Small intestine (tissue), 16 donors: ENCODE measurements at places on chromosomes 2 and 18. TPM values are rescaled to one million over a fixed set of nuclear protein-coding genes. Genes with fewer than 3 reads are reported as not detected.
A peak's percentile ranks its signal among the peaks of the same experiment; 100 is the strongest.

The MAPK4 gene
- 0.22 TPM for polyA plus RNA-seq

The C2orf78 gene
- polyA plus RNA-seq: not detected

The VRK2 gene
- 5.1 TPM for polyA plus RNA-seq

The NPPC gene
- not detected for polyA plus RNA-seq

The EFHD1 gene
- polyA plus RNA-seq: 8.5 TPM

The SLC20A1 gene
- 14.8 TPM for polyA plus RNA-seq

The C1QL2 gene
- polyA plus RNA-seq: not detected

The LYPD6 gene
- 1.9 TPM for polyA plus RNA-seq

The CD226 gene
- polyA plus RNA-seq: 1.6 TPM

DNA sequence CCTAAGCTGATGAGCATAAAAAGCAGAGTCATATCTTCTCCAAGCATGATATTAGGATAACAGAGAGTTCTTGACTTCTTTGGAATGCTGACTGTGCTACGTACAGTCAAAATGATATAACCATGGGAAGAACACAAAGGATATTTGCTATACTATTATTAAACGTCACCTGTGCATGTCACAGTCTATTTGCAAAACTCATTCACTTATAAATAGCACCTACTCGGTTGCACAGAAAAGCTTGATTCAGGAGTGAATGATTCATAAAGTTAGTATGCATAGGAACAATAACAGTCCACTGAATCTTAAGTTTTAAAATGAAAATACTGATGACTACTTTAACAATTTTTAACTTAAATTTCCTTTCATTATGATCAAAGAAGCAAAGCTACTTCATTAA is 83.3 kb downstream of the SP3 start:
- H3K4me3 ChIP-seq: no peak overlapping the region
- H3K36me3 ChIP-seq: no peaks in the 10 kb centered on the region
- H3K27me3 ChIP-seq: no peaks in the 10 kb centered on the region
- no peak for DNase-seq
- H3K27ac ChIP-seq: no peak overlapping the region
- H3K4me1 ChIP-seq: no peaks in the 10 kb centered on the region

DNA sequence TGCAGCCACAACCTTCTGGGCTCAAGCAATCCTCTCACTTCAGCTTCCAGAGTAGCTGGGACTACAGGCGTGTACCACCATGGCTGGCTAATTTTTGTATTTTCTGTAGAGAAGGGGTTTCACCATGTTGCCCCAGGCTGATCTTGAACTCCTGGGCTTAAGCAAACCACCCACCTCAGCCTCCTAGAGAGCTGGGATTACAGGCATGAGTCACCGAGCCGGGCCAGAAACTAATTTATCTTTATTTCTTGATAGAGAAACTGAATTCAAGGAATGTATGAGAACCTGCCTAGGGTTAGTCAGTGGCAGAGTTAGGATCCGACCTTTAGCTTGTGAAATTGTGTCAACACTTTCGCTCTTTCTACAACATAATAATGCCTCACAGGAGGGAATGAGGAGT is 19.3 kb upstream of the ITGAV start:
- no peaks in the 10 kb centered on the region for H3K27me3 ChIP-seq
- H3K27ac ChIP-seq: no peak overlapping the region
- H3K36me3 ChIP-seq: no peaks in the 10 kb centered on the region
- no peak overlapping the region for H3K4me3 ChIP-seq
- DNase-seq: peak; percentile 49

GRCh38 chr2:85183479-85183878 is 50.3 kb downstream of the TCF7L1 start:
- no peak for DNase-seq
- H3K36me3 ChIP-seq: no peaks in the 10 kb centered on the region
- no peak overlapping the region for H3K4me3 ChIP-seq
- H3K27me3 ChIP-seq: no peaks in the 10 kb centered on the region
- H3K27ac ChIP-seq: no peak overlapping the region
- H3K4me1 ChIP-seq: no peaks in the 10 kb centered on the region

- H3K4me1 ChIP-seq: no peaks in the 10 kb centered on the region
- no peak overlapping the region for H3K4me3 ChIP-seq
- H3K36me3 ChIP-seq: no peaks in the 10 kb centered on the region
- no peak for DNase-seq
- no peak overlapping the region for H3K27ac ChIP-seq
Observed at GRCh38 chr2:196205011-196205766, 33.8 kb upstream of the STK17B start.

DNA sequence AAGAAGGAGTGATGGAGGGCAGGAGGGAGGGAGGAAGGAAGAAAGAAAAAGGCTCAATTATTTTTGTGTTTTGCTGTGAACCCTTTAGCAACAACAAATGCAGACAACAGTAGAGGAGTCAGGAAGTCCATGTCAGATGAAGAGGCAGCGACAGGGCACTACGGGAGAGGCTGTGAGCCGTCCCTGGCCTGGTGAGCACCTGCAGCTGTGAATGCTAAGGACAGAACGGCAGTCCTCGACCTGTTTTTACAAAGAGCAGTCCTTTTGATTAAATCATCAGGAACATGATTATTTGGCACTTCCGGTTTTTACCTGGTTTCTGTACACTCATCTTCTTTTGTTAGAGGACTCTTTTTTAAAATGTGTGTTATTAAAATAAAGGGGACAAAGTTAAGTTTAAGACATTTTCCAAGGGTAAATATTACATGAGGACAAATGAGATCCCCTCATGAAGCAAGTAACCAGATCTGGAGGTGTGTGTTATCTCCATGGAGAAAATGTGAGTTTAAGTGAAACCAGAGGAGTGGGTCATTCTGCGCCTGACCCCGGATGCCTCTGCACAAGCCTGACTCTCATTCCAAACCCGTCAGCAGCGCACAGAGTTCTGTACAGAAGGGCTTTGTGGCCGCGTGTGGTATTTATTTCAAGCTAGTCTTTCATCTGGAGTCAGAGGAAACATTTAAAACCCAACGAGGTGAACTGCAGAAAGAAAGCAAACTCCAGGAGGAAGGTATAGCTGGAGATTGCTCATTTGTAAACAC is 492.5 kb downstream of the SOX11 start:
- DNase-seq: no peak
- no peak overlapping the region for H3K4me3 ChIP-seq
- no peaks in the 10 kb centered on the region for H3K36me3 ChIP-seq
- peaks cover 3% of the 10 kb centered on the region for H3K4me1 ChIP-seq
- H3K27me3 ChIP-seq: no peaks in the 10 kb centered on the region

- no peak for DNase-seq
- no peak overlapping the region for H3K4me3 ChIP-seq
- no peaks in the 10 kb centered on the region for H3K36me3 ChIP-seq
- no peak overlapping the region for H3K27ac ChIP-seq
Observed at GRCh38 chr2:52084759-52085158, 1052.8 kb upstream of the NRXN1 start.

- no peaks in the 10 kb centered on the region for H3K4me1 ChIP-seq
- no peak for DNase-seq
- H3K4me3 ChIP-seq: no peak overlapping the region
- H3K27ac ChIP-seq: no peak overlapping the region
- no peaks in the 10 kb centered on the region for H3K27me3 ChIP-seq
- H3K36me3 ChIP-seq: no peaks in the 10 kb centered on the region
Observed at GRCh38 chr2:165757906-165758675, 36.0 kb downstream of the GALNT3 start.

DNA sequence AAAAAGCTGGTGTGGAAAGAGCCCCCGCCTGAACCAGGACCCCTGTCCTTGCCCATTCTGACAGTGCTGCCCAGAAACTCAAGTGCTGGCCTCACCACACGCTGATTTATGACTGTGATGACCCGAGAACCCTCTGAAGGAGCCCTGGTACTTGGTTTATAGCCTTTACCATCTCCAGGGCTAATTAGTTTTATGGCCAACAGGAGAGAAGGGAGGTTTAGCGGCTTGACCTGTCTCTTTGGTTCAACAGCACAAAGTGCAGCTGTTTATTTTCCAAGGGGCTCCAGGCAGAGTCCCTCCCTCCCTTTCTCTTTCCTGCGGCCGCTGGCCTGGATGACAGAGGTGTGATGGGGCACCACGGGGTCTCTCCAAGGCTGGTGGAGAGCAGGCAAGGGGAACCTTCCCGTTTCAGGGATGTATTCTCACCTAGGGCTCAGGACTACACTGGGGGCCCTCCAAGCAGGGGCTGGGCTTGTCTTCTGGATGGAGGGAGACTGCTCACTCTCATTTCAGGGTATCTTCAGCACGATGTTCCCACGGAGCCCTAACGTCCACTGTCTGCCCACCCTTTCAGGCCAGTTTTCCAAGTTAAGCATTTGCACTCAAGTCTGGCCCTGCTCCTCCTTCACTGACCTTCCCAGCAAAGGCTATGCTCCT is 174.2 kb upstream of the GLI2 start:
- no peaks in the 10 kb centered on the region for H3K27me3 ChIP-seq
- H3K4me1 ChIP-seq: no peaks in the 10 kb centered on the region
- H3K36me3 ChIP-seq: no peaks in the 10 kb centered on the region
- no peak overlapping the region for H3K4me3 ChIP-seq
- no peak overlapping the region for H3K27ac ChIP-seq

- H3K36me3 ChIP-seq: no peaks in the 10 kb centered on the region
- H3K27ac ChIP-seq: no peak overlapping the region
- no peaks in the 10 kb centered on the region for H3K27me3 ChIP-seq
- H3K4me1 ChIP-seq: peaks cover 6% of the 10 kb centered on the region
Observed at GRCh38 chr2:60299179-60299578, 254.3 kb downstream of the BCL11A start.

GRCh38 chr2:231386446-231386845 is 9.1 kb upstream of the B3GNT7 start:
- H3K27me3 ChIP-seq: no peaks in the 10 kb centered on the region
- H3K4me3 ChIP-seq: no peak overlapping the region
- peaks cover 7% of the 10 kb centered on the region for H3K4me1 ChIP-seq
- no peaks in the 10 kb centered on the region for H3K36me3 ChIP-seq
- H3K27ac ChIP-seq: no peak overlapping the region
- no peak for DNase-seq

GRCh38 chr2:31728406-31729064 is 147.8 kb upstream of the SRD5A2 start:
- H3K36me3 ChIP-seq: no peaks in the 10 kb centered on the region
- DNase-seq: no peak
- H3K27me3 ChIP-seq: no peaks in the 10 kb centered on the region
- H3K27ac ChIP-seq: no peak overlapping the region
- H3K4me3 ChIP-seq: no peak overlapping the region

GRCh38 chr18:61797696-61798590 is 94.9 kb downstream of the RNF152 start:
- H3K27ac ChIP-seq: no peak overlapping the region
- H3K4me1 ChIP-seq: no peaks in the 10 kb centered on the region
- DNase-seq: no peak

GRCh38 chr2:1318366-1319009 is 94.8 kb upstream of the TPO start:
- no peak for DNase-seq
- H3K4me1 ChIP-seq: no peaks in the 10 kb centered on the region
- H3K4me3 ChIP-seq: no peak overlapping the region
- no peaks in the 10 kb centered on the region for H3K36me3 ChIP-seq
- no peaks in the 10 kb centered on the region for H3K27me3 ChIP-seq

DNA sequence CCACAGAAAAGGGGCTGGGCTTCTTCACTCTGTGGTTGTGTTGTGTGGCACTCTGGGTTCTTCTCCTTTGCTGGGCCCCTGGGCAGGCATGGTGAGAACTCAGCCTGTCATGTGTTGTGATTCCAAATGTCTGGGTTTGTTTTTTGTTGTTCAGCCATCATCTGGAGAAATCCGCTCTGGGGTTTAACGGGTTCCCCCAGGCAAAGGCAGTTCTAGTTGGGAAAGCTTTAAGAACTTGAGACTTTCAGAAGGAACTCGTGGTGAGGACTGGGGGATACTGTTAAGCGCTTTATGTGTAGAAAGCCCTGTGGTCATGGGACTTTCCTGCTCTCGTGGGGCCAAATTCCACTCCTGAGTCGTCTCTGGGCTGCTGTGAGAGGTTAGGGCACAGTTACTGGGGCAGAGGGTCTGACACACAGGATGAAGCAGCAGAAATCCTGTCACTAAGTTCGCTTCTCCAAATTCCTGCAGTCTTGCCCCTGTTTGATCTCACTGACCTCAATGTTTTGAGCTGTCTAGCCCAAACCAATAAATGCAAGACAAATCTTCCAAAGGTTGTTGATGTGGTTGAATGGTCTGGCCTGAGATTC is 87.7 kb downstream of the RAPGEF4 start:
- H3K27ac ChIP-seq: peak overlapping the region; percentile 46
- H3K27me3 ChIP-seq: peaks cover 3% of the 10 kb centered on the region
- no peak overlapping the region for H3K4me3 ChIP-seq

GRCh38 chr2:46381871-46382270 is 84.7 kb downstream of the EPAS1 start:
- DNase-seq: no peak
- H3K27ac ChIP-seq: no peak overlapping the region
- no peaks in the 10 kb centered on the region for H3K4me1 ChIP-seq

- H3K4me3 ChIP-seq: no peak overlapping the region
- no peaks in the 10 kb centered on the region for H3K36me3 ChIP-seq
- no peak for DNase-seq
- no peaks in the 10 kb centered on the region for H3K4me1 ChIP-seq
- H3K27me3 ChIP-seq: no peaks in the 10 kb centered on the region
Observed at GRCh38 chr2:107242811-107243210, 356.8 kb upstream of the ST6GAL2 start.

GRCh38 chr2:48707466-48707865 is 48.1 kb downstream of the LHCGR start:
- H3K4me1 ChIP-seq: no peaks in the 10 kb centered on the region
- H3K27ac ChIP-seq: no peak overlapping the region
- no peaks in the 10 kb centered on the region for H3K27me3 ChIP-seq
- H3K4me3 ChIP-seq: no peak overlapping the region
- DNase-seq: no peak
- no peaks in the 10 kb centered on the region for H3K36me3 ChIP-seq

GRCh38 chr2:130890941-130891669 is 54.4 kb downstream of the ARHGEF4 start:
- no peaks in the 10 kb centered on the region for H3K36me3 ChIP-seq
- H3K27me3 ChIP-seq: no peaks in the 10 kb centered on the region
- H3K4me1 ChIP-seq: no peaks in the 10 kb centered on the region

DNA sequence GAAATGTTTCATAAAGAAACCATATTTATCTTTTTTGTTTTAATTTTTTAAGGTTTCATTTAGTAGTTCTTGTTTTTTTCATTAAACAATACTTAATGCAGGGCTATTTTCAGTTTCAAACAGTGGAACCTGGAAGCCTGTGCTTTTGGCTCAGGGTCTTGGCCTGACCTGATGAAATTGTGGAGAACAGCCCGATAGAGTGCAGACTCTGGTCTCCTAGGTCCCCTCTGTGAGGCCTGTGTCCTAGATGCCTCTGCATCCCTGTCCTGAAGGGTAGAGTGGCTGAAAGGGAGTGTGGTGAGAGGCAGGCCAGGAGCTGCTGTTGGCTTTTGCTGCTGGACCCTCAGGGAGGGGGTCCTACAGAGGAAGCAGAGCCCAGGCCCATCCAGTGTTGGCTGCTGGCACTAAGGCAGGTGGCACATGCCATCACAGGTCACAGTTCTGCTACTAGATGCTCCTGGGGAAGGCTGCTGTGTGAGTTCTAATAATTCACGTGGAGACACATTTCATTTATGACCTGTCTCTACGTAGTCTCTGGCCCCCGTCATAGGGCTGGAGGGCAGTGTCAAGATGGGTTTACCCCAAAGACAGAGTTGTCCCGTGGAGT is 201.0 kb upstream of the COPS8 start:
- H3K27ac ChIP-seq: no peak overlapping the region
- H3K4me3 ChIP-seq: no peak overlapping the region
- H3K36me3 ChIP-seq: no peaks in the 10 kb centered on the region
- DNase-seq: no peak
- H3K27me3 ChIP-seq: no peaks in the 10 kb centered on the region

GRCh38 chr2:173326806-173327205 is 27.9 kb upstream of the CDCA7 start:
- H3K4me3 ChIP-seq: no peak overlapping the region
- H3K27me3 ChIP-seq: no peaks in the 10 kb centered on the region
- H3K4me1 ChIP-seq: no peaks in the 10 kb centered on the region

GRCh38 chr2:43071599-43072550 is 154.5 kb downstream of the ZFP36L2 start:
- peaks cover 2% of the 10 kb centered on the region for H3K36me3 ChIP-seq
- no peak for DNase-seq
- H3K4me3 ChIP-seq: no peak overlapping the region
- peak overlapping the region; percentile 60 for H3K27ac ChIP-seq
